ENCODE measurements at places on chromosomes 1 and 21.

DNA sequence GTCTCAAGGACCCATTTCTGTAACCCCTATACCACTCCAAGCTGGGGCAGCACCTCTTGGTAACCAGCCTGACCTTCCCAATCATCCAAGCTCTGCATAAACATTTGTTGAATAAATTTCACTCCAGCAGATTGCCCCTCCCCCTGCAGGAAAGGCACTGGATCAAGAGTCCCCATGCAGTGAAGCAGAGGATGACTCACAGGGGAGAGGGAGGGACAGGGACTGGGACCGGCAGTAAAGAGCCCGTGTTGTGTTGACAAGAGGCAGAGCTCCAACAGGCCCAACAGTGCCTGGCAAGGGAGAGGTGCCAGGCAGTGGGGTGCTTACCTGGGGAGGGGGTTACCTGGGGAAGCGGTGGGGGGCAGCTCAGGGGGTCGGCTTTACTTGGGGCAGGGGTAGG, 32.3 kb downstream of the SLC9A1 start:
- no peak for DNase-seq

GRCh38 chr1:240611619-240612480, at the start of gene GREM2:
Gene GREM2, minus strand, starts transcription at chr1:240612155. Its CDS starts 118,680 bp downstream, at chr1:240493475.
- DNase-seq = peak; percentile 52

DNA sequence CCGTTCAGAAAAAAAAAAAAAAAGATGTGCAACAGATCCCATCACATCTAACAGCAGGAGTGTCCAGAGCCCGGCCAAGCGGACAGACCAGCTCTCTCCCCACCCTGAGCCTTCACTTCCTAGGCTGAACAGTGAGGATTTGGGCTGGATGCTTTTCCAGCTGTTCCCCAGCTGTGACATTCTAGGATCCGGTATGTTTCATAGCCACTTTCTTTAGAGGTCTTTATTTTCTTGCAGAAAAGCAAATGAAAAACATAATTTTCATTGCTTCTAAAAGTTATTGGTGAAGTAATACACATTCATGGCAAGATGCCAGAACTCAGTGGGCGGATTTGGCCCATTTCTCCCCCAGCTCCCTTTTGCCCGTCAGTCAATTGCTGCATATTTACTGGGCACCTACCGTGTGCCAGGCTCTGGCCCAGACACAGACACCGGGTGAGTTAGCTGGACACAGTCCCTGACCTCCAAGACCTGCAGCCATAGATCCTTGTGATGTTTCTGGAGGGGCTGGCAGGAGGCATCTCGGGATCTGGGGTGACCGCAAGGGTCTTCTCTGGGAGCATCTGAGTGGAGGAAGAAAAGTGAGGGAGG, 213.7 kb upstream of the VAMP3 start:
- DNase-seq = no peak

GRCh38 chr1:239682960-239683359, 296.6 kb downstream of the CHRM3 start:
- no peak for DNase-seq

DNA sequence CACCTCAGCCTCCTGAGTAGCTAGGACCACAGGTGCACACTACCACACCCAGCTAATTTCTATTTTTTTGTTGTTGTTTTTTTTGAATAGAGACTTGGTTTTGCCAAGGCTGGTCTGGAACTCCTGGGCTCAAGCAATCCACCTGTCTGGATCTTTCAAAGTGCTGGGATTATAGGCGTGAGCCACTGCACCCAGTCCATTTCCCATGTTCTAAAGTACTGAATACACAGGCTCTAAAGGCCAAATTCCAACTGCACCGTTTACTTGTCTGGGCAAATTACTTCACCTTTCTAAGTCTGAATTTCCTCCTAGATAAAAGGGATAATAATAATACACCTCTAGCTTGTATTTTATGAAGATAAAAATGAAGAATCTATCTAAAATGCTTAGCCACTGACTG, 39.6 kb downstream of the FRRS1 start:
- no peak for DNase-seq

- DNase-seq = no peak
Observed at GRCh38 chr1:198220428-198220827, 63.6 kb downstream of the NEK7 start.

DNA sequence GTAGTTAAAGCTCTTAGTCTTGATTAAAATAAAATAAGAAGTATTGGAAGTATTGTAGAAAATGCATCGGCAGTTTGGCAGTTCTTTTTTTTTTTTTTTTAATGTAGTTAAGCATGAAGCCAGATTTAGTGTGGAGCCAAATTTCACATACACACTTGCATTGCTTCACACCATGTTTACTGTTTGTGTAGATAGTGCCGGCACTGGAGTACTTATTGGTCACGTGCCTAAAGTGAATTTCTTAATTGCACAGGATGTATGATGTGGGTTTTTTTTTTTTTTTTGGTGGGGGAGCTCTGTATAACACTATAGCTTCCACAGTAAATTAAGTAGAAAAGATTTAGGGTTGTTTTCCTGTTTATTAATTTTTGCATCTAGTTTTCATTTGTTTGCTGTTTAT, 21.2 kb upstream of the TMEM61 start:
- no peak for DNase-seq

GRCh38 chr1:35888255-35888654, 5.2 kb downstream of the AGO1 start:
- no peak for DNase-seq

DNA sequence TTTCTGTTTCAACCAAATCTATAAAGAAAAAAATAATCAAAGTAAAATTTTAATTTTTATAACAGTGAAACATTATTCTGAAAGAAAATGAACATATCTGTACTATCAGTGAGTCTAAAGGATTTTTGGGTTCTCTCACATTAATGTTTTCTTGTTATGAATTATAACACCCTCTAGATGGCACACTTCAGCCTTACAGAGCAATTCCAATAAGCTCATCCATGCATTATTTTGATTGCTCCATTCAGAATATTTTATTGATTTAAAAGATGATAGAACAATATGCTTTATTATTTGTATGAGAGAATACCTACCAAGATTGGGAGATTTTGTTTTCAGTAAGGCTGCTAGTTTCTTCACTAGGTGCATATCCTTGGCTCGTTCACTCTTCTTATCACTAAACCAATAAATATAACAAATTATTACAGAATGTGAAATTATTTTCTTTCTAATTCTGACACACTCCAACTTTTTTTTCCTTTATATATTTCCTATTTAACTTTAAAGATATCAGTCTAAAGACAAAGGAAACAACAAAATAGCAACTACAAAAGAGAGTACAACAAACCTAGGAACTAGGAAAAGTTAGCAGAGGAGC, 82.4 kb downstream of the RAB3GAP2 start:
- no peak for DNase-seq

- DNase-seq = no peak
Observed at GRCh38 chr1:77671836-77672235, 10.6 kb downstream of the ZZZ3 start.

DNA sequence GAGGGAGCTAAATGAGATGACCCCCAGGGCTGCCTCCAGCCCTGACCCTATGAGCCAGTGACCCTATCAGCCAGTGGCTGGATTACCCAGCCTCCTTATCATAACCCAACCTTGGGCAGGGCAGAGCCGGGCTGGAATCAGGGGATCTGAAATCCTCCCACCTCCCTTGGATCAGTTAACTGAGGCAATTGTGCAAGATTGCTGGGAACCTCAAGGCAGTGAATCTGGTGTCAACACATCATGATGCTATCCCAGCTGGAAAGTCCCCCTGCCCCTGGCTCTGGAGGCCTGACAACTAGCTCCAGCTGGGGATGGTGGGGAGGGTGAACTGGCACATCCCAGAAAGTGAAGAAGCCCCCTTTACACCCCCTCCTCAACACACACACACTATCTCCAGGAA, 6.4 kb upstream of the TSPAN1 start:
- no peak for DNase-seq

- peak; percentile 25 for DNase-seq
Observed at GRCh38 chr1:202135221-202135721, 9.3 kb downstream of the ARL8A start.

- no peak for DNase-seq
Observed at GRCh38 chr1:214569357-214570004, 18.1 kb upstream of the PTPN14 start.

DNA sequence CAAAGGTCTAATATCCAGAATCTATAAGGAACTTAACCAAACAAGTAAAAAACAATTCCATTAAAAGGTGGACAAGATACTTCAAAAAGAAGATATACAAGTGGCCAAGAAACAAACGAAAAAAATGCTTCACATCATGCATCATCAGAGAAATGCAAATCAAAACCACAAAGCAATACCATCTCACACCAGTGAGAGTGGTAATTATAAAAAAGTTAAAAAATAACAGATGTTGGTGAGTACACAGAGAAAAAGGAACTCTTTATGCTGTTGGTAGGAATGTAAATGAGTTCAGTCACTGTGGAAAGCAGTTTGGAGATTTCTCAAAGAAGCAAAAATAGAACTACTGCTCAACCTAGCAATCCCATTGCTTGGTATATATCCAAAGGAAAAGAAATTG, 218.6 kb downstream of the SLC44A5 start:
- no peak for DNase-seq

GRCh38 chr1:158945061-158945460, 13.7 kb downstream of the PYHIN1 start:
- no peak for DNase-seq

GRCh38 chr1:32240140-32240951, 6.7 kb upstream of the FAM167B start:
- DNase-seq = no peak

DNA sequence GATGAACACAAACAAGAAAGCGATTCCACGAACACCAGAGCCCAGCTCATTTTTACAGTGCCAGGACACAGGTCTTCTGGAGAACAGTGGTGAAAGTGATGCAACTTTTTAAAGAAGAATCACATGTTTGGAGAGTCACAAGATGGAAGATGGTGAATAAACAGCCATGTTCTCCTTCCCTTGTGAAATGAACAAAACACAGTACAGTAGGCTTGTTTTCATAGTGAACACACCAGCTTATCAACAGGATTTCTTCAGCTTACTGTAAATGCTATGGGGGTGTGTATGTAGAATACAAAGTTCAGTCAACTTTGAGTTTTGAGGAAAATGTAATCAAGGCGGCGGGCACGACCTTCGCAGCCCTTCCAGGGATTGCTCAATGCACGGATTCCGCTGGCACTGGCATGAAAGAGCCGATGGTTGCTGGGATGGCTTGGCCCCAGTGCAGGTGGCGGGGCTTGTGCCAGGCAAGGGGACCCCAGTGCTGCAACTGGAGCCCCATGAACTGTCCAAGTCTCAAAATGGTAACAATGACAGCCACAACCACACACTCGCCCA, 9.7 kb downstream of the TMPRSS3 start:
- DNase-seq = no peak

- DNase-seq = no peak
Observed at GRCh38 chr1:94929351-94930217, 2.7 kb upstream of the CNN3 start.

DNA sequence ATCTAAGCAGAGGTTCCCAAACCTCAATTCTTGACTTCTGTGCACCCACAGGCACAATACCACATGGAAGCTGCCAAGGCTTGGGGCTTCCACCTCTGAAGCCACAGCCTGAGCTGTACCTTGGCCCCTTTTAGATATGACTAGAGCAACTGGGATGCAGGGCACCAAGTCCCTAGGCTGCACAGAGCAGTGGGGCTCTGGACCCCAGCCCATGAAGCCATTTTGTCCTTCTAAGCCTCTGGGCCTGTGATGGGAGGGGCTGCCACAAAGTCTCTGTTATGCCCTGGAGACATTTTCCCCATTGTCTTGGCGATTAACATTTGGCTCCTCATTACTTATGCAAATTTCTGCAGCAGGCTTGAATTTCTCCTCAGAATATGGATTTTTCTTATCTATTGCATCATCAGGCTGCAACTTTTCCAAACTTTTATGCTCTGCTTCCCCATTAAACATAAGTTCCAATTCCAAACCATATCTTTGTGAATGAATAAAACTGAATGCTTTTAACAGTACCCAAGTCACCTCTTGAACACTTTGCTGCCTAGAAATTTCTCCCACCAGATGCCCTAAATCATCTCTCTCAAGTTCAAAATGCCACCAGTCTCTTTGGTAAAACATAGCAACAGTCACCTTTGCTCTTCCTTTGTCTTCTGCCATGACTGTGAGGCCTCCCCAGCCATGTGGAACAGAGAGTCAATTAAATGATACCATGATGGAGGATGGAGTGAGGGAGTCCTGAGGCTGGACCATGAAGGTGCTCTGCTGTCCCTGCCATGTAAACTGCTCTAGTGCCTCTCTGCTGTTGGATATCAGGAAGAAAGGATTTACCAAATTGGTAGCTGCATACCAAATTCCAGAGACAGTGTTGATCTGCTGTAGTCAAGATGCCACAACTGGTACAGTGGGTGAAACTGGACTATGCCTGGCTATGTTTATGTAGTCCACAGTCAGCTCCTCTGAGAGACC, 37.6 kb downstream of the RUNX3 start:
- no peak for DNase-seq

- peak; percentile 22 for DNase-seq
Observed at GRCh38 chr1:201792534-201793305, 36.2 kb upstream of the IPO9 start.

GRCh38 chr1:198860371-198860770, 221.5 kb downstream of the PTPRC start:
- DNase-seq = no peak

DNA sequence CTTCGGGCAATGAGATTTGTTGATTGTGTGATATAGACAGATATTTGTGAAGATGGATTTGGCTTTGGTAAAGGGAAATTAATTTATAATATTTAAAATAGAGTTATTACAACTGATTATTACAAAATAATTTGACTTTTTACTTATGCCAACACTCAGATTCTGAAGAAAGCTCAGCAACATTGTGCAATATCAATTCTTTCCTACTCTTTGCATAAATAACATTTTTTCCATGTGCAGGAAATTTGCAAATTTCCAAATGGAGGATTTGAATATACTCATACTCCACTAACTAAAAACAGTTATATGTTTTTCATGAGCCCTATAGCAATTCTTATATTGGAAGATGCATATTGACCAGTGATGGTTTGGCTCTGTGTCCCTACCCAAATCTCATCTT, 676.4 kb upstream of the ADAMTS5 start:
- no peak for DNase-seq

GRCh38 chr1:185966471-185966870, 232.3 kb downstream of the HMCN1 start:
- DNase-seq = no peak

DNA sequence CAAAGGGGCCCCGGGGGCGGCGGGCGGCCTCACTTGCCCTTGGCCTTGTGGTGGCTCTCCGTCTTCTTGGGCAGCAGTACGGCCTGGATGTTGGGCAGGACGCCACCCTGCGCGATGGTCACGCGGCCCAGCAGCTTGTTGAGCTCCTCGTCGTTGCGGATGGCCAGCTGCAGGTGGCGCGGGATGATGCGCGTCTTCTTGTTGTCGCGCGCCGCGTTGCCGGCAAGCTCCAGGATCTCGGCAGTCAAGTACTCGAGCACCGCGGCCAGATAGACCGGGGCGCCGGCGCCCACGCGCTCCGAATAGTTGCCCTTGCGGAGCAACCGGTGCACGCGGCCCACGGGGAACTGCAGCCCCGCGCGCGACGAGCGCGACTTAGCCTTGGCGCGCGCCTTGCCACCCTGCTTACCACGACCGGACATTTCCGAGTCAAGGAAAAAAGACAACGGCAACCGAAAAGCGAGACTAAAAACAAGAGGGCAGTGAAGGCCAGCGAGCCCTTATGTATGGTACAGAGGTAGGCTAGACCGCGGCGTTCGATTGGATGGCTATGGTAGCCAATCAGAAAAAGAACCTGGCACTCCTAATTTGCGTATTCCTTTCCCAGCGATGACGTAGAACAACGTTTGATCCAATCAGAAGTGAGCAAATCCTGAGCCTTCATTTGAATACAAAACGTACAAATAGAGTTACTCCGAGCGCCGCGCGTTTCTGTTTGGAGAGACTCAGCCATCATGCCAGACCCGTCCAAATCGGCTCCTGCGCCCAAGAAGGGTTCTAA, 29.6 kb upstream of the RNF187 start:
- peak; percentile 93 for DNase-seq

- no peak for DNase-seq
Observed at GRCh38 chr1:28123461-28123961, 35.1 kb upstream of the EYA3 start.
